ENCODE measurements at places on chromosomes 6 and 20. TPM values are rescaled to one million over a fixed set of nuclear protein-coding genes. Genes with fewer than 3 reads are reported as not detected.

- peak; percentile 77 for DNase-seq
These were observed 253.2 kb downstream of the SOX4 start for GRCh38 chr6:21846541-21847451.

DNA sequence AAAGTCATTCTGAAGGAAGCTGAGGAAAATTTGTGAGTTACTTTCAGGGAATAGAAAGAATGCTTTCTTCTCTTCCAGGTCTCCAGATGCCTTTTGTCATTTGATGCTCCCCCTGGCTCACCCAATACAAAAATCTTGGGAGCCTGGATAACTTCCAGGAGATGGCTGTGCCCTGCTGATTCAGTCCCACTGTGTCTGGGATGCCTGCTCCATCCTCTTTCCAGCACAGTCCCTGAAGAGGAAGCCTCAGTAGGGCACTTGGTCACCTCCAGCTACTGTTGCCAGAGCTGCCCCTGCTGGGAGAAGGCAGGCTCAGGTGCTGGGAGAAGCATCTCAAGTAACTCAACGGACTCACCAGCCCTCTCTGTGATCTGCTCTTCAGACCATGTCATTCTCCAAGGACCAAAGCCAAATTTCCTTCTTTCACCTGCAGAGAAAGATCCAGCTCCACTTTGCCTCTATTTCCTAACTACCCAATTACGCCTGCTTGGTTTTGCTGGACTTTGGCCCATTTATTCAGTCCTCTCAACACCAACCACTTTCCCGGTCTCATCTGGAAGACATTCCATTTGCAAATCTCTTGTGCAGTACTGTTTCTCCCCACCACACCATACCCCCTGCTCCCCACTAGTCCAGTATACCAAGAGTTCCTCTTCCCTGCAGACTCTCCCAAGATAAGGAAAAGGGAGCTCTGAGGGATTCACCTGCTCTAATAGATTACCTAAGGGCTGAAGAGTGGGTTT, 53.3 kb downstream of the SLC23A2 start:
- no peak for DNase-seq

DNA sequence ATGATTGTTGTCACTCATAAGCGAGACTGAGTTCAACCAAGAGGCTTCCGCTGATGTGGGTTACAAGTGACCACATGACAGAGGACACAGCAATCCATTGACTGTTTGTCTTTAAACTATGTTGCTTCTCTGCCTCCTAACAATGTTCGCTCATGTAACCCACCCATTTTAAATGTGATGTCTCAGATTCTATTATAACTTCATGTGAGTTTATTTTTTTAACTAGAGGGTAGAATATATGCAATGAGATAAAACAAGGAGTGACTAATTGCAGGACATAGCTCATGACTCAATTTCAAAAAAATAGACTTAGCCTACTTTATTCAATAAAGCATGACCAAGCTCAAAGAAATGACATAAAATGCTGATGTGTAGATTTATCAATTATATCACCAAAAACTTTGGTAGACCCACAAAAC, 119.2 kb upstream of the SASH1 start:
- no peak for DNase-seq

Gene BPIFA1
- not detected for total RNA-seq

DNA sequence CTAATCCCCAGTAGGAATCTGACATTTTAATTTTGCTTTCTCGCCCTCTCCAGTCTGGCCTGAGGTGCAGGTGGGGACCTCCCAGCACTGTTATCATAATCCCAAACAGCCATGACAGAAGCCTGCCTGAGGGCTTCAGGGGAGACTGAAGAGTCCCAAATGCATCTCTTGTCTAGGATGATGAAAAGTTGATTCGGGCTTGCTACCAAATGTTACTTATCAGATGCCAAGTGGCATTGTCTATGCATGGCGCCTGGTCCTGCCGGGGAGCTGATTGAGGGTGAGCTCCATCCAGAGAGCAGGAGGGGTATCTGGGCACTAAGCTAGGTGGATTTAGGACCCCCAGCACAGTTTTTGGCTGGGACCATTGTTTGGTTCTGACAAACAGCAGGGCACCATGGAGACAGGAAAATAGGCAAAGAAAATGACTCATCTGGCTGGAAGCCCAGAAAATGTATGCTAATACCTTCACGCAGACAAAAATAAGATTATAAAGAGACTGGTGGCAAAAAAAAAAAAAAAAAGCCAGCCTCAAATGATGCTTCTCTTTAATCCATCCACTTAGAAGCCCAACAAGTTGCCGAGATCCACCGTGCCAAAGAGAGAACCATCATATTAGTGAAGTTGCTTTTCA, 513.7 kb upstream of the SULF2 start:
- no peak for DNase-seq

Gene NRN1
- 5.9 TPM for total RNA-seq

Gene DEFB124
- not detected for total RNA-seq

GRCh38 chr6:13559251-13559650, 15.2 kb upstream of the SIRT5 start:
- no peak for DNase-seq

Gene NMBR
- not detected for total RNA-seq
